ENCODE measurements at places on chromosomes 13 and 19.

- DNase-seq: no peak
These were observed 72.3 kb upstream of the C1QTNF9B start for GRCh38 chr13:23969647-23970046.

GRCh38 chr19:38437295-38437694 lies 3.8 kb downstream of the RYR1 start:
- no peak for DNase-seq

DNA sequence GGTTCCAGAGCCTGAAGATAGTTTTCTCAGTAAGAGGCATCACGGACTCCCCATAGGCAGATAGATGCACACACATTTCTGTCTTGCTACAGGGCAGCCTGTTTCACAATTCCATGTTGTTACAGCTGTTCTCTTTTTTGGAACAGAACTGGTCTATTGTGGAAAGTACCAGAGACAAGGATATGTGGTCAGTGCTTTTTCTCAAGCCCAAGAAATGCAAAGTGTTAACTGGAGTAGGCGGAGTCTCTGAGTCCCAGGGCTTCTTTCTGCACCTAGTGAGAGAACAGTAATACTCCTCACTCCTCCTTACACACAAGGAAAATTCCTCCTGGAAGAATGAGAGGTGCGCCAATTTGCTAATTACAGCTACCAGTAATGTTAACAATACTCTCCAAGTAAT lies 141.6 kb upstream of the ARGLU1 start:
- no peak for DNase-seq

GRCh38 chr19:48456864-48457263 lies 1.5 kb downstream of the KCNJ14 start:
- DNase-seq: no peak

GRCh38 chr13:60838581-60838980 lies 441.6 kb downstream of the TDRD3 start:
- no peak for DNase-seq

DNA sequence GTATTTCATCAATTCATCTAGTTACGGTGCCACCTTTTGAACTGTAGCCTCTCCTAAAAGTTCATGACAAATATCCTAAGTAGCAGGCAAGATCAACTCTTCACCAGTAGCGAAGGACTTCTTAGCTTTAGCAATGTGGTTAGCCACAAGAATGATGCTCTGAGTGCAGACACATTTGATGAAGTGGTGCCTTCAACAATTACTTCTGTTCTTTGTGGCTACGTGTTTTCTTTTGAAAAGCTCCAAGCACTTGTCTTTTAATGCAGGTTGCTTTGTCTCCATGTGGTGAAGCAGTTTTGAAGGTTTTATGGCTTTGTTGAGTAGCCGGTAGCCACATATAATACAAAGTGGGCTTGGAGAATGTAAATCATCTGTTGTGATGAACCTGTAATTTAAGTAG lies 194.7 kb downstream of the B3GLCT start:
- DNase-seq: no peak

- DNase-seq: no peak
These were observed 66.6 kb downstream of the SPRYD7 start for GRCh38 chr13:49869519-49869918.

DNA sequence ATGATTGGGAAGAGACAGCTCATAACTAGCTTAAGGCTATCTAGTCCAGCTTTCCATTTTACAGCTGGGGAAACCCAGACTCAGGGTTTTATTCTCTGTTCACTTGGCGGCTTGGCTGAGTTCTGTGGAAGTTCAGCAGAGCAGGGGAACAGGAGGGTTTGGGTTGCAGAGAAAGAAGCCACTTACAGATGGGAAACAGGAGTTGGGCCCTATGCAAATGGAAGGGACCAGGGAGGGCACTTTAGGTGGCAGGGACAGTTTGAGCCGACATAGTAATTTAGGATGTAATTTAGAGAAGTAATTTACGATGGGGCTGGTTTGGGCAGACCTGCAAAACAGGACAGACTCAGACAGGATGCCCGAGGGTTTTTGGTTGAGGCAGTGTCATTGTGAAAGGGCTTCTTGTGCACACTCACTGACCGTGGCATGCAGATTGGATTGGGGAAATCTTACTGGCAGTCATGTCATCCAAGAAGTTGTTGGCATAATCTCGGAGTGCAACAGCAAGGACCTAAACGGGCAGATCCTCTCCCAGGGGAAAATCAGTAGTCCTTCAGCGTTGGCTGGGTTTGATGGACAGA lies 47.3 kb upstream of the GPR183 start:
- no peak for DNase-seq

DNA sequence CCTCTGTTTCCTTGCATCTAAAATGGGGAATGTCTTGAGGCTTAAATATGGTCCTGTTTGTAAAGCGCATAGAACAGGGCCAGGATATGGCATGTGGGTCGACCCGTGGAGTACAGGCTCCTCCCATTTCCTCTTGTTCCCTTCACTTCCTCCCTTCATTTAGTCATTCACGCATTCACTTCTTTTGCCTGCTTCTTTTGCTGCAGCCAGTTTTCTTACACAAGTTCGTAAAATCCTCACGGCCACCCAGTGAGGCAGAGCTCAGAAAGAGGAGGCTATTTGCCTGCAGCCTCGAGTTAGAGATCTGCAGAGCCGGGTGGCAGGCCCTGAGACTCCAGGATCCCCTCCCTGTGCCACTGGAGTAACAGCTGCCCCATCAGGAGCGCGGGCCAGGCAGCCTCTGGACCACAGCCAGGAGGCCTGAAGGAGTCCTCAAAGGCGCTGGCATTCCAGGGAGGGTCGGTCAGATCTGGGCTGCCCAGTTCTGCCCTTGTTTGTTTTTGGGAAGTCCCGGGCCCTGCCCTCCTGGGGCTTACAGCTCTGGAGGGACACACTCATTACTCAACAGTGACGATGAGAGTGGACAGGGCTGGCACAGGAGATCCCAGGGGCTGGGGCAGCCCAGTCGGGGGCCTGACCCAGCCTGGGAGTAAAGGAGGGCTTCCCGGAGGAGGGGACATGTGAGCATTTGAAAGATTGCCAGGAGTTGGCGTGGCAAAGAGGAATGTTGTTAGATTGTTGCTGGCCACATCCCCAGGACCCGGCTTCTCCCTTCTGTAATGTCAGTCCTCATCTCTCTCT lies 4.6 kb downstream of the PPP5C start:
- DNase-seq: peak; percentile 29
